Activated T-helper 9 cell treated with anti-CD3 and anti-CD28 coated beads, Interleukin-2, amount 50 U/mL, for 16 hours (primary cell): ENCODE measurements at places on chromosomes 1 and 21.

- DNase-seq = no peak
Observed at GRCh38 chr1:205042911-205043806, at the start of gene CNTN2. CNTN2 (plus strand) TSS chr1:205043212; CDS start chr1:205053186, 9,974 bp downstream.

GRCh38 chr1:231162970-231163829, 1.3 kb downstream of the TRIM67 start:
- DNase-seq = no peak

GRCh38 chr1:161115132-161115711, 2.6 kb downstream of the PFDN2 start:
- DNase-seq = no peak

DNA sequence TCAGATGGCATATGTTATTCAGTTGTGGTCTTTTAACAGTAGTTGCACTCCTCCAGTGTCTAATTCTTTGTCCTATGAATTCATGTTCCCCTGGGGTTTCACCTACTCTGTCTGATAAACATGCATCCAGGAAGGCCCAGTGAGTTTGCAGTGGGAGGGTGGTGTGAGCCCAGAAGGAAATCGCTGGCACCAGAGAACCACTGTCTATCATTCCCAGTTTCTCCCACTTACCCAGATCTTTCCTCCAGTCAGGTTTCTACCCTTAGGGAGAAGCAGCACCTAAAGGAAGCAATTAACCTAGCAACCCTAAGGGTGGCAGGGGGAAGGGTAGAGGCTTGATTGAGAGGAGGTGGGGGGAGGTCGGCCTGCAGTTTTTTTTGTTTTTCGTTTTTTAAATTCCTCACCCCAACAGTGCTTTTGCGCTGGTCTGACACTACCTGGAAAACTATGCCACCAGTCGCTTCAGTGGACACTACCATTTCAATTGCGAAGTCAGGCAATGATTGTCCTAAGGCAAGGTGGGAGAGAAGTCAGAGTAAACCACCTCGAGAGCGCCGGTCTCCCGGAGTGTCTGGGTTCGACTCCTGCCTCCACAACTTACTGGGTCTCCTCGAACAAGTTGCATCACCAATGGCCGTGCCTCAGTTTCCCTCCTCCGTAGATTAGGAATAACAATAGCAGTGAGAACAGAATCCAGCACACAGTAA, 766 bp upstream of the SLC44A3 start:
- no peak for DNase-seq

DNA sequence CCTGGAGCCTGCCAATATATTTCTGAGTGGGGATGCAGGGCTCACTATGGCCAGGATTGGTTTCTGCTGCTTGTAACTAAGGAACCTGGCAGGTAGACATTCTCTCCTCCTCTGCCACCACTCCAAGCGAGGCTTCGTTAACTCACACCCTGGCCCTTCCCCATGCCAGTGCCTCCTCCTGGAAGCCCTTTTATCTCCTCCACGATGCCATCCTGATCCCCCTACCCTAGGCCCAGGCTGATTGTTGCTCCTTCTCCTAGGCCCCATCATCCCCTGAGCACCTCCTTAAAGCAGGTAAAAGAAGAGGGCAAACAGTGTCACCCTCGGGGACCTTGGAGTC, 118.5 kb downstream of the DMRTB1 start:
- no peak for DNase-seq
